ENCODE measurements at places on chromosomes 5 and 9.

DNA sequence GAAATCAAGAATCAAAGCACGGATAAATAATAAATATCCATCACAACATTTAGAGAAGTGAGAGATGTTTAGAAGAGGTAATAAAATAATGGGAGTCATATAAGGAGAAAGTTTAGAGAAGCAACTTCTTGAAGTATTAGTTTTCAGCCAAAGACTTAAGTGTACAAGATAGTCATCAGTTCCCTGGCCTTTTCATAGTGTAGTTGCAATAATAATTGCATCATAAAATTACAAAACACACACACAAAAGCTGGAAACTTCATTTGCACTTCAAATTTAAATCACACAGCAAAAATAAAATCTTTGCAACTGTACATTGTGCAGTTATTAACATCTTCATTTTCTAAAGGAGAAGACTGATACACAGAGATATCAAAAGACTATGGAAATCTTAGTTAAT, 319.1 kb upstream of the RGMB start:
- DNase-seq: no peak

GRCh38 chr9:5562806-5563416, 52.6 kb downstream of the PDCD1LG2 start:
- no peak for DNase-seq

GRCh38 chr5:62732677-62733121, 154.1 kb downstream of the LRRC70 start:
- no peak for DNase-seq

- DNase-seq: no peak
Observed at GRCh38 chr9:91868732-91869391, 81.2 kb downstream of the ROR2 start.

GRCh38 chr5:73464016-73464745, 15.6 kb upstream of the FOXD1 start:
- no peak for DNase-seq

DNA sequence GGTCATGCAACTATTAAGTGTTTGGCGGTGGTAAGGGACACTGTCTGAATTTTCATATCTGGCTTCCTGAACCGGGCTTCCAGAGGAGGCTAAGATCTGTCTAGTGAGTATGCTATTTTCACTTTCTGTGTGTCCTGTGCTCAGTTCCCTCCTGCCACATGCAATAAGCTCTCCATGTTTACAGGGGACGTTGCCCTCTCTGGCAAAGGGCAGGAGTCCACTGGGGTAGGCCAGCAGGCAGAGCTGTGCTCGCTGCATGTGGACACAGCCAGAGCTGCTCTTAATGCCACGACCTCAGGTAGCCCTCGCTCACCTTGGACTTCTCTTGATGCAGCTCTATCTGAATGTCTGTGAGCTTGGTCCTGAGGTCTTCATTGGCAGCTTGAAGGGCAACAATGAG, 111.2 kb downstream of the JAKMIP2 start:
- no peak for DNase-seq

DNA sequence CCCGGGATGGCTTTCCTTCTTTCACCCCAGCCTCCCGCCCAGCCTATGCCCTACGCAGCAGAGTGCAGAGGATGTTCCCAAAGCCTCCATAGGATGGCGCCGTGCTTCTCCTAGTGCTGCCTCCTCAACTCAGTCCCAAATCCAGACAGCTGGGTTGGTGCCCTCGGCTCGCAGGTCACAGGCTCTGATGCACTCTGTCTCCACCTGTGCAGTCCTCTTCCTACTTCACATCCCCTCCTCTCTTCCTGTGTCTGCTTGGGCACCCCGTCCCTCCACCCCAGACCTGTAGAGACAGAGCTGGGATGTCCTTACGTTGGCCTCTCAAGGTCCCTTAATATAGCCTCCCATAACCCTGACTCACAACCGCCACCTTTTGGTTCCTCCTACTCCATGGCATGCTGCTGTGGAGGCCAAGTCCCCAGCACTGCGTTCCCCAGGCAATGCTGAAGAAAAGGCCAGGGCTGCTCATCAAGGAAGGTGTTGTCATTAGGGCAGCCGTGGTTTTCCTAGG, 314.4 kb downstream of the GADD45G start:
- peak; percentile 88 for DNase-seq

DNA sequence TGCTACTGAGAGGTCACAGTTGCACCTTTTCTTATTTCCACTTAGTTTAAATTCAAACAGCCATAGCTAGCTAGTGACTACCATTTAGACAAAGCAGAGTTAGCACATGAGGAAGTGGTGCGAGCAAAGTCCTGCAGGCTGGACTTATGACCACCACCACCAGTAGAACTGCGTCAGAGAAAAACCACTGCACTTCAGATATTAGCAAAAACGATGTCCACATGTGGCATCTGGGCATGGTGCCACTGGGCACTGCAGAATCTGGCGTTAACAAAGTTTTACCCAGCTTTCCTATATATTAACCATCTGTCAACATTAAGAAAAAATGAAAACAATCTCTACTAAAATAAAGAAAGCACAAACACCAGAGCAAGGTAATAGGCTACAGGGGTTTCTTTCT, 80.1 kb downstream of the SPTLC1 start:
- no peak for DNase-seq

GRCh38 chr5:87307796-87308423, 40.2 kb downstream of the RASA1 start:
- no peak for DNase-seq

DNA sequence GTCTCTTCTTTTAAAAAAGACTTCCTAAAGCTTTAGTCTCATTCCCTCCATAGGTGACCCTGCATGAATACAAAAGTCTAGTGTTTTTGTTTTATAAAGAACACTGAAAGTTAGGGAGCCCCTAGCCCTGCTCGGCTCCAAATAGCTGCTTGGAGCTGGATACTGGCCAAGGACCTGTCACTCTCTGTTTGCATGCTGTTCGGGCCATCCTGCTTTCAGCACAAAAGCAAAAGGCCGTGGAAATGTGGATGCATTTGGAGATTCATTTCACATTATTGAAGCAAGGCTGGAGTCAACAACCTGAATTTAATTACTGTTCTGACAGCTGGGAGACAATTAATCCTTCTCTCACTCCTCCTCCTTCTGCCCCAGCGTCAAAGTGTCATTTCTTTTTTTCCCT, 151.7 kb upstream of the NMUR2 start:
- DNase-seq: no peak
